ENCODE measurements at places on chromosomes 7 and 10.

DNA sequence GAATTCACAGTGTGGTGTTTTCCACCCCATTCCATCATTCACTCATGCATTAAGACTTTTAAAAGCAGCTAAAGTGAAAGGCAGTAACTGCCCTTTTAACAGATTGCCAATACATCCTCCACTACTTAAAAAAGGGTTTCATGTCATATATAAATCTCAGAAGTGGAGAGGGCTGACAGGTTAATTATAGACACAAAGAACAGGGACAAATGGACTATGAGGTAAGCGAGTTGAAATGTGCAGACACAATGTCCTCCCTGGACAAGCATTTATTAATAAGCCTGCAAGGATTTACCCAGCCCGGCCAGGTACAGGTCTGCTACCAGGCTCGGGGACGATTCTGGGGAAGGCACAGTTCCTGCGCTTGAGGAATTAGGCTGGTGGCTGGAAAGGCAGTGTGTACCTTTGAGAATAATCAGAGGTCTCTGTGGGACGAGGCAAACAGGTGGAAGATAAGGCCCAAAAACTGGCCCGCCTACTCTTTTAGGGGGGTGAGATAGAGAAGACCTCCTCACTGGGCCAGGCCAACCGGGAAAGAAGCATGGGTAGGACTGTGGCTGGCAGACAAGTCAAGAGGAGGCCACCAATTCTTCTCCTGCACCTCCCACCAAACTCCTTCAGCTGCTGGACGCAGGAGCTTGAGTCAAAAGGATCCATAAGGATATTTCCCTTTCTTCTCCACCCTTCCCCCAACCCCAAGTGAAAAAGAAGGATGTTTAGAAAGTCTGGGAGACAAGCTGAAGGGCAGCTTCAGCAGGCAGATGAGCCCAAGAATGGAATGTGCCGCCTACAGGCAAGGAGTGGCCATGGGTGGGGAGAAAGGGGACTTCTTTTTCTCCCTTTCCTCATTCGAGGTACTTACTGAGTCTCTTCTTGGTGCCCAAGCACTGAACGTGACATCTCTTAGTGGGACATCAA, 1.5 kb downstream of the PDLIM1 start:
- no peak for DNase-seq

- no peak for DNase-seq
These were observed 15.4 kb downstream of the AKR1B1 start for GRCh38 chr7:134443396-134444070.

DNA sequence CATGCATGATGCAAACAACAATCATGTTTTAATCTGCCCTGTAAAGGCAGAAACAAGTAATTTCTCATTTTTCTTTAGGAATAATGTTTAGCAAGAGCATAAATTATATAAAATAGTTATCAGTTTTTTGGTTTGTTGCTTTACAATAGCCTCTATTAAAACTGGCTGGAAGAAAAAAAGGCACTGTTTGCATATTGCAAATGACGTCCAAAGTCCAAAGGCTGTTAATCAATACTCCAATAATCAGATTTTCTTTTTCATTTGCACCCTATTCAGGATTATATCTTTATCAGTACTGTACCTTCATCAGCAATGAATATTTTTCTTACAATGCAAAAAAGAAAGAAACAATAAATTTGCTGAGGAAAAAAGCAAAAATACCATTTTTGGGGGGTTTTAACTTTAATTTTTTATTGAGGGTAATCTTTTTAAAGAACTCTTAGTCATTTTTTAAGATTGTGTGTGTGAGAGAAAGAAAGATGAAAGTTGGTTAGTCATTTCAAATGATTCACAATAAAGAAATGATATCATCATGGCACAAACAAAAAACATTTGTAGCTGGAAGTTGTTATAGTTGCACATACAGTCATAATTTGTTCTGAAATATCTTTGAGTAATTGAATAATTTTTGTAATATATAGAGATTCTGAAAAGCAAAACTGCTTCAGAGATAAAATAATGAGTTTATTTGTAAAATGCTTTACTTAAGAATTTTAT, 44.4 kb upstream of the AKR1C2 start:
- DNase-seq = no peak

DNA sequence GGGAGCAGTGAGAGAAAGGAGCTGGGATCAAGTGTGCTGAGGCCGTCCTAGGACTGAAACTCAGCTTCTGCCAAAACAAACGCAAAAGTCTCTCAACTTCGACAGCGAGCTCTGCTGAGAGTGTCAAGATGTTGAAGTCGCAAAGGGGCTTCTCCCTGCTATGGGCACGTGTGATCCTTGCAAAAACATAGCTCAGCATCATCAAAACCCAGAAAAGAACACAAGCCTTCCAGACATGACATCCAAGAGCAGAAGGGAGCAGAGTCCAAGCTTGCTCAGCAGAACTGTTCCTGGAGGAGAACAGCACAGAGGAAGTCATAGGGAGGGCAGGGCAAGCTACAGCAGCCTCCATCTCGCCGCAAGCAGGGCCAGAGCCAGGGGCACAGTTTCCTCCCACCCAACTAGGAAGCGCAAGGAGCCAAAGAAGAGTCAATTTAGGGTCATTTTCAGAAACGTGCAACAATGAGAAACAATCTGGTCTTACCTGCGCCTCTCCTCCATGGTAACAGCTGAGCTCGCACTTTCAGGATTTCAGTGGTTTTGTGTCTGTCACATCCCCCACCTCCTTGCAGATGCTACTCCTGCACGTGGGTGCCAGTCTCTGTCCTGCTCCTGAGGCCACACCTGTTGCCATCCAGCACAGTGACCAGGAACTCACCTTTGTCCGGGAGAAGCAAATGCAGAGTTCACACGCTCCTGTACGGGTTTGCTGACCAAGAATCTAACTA, 113.9 kb downstream of the DIP2C start:
- DNase-seq = no peak

GRCh38 chr10:122678266-122678665, 21.4 kb downstream of the C10orf120 start:
- no peak for DNase-seq

GRCh38 chr10:44766631-44767030, 144.5 kb upstream of the TMEM72 start:
- DNase-seq = no peak

GRCh38 chr10:64098994-64099393, 577.8 kb downstream of the REEP3 start:
- DNase-seq = no peak

- DNase-seq = no peak
These were observed 216.8 kb upstream of the AKR1E2 start for GRCh38 chr10:4609251-4609650.

GRCh38 chr7:78039790-78040776, 241.5 kb downstream of the PHTF2 start:
- no peak for DNase-seq

DNA sequence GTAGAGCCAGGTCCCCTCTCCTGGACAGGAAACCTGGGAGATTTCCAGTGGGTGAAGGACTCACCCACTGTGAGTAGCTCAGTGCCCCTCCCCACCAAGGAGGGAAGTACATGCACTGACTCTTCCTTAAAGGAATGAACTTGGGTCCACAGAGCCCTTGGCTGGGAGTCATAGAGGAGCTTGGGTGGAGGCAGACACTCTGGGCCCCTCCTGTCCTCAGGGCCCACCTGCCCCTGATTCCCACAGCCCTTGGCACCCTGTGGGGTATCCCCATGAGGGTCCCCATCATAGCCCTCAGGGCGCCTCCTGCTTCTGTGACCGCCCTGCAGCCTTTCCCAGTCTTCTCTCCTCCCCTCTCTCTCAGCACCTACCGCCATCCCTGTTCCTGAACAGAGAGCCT, 3.7 kb downstream of the EN2 start:
- DNase-seq = no peak

GRCh38 chr10:85927952-85928665, 438.5 kb downstream of the GRID1 start:
- no peak for DNase-seq

- no peak for DNase-seq
These were observed 125.8 kb upstream of the GAD2 start for GRCh38 chr10:26090762-26091161.

DNA sequence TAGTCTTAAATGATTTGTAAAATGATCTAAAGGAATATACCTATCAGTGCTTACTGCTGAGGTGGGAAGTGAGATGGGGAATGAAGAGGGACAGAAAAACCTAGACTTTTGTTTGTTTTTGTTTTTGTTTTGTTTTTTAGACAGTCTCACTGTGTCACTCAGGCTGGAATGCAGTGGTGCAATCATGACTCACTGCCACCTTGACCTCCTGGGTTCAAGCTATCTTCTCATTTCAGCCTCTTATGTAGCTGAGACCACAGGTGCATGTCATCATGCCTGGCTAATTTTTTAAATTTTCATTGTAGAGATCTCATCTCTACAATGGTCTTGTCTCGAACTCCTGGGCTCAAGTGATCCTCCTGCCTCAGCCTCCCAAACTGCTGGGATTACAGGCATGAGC, 116.4 kb upstream of the SEM1 start:
- DNase-seq = no peak

GRCh38 chr10:20065814-20066213, 249.6 kb downstream of the PLXDC2 start:
- DNase-seq = no peak

- no peak for DNase-seq
These were observed 83.4 kb downstream of the ZNF365 start for GRCh38 chr10:62457598-62457997.

- DNase-seq = peak; percentile 39
These were observed 62.6 kb downstream of the DOCK4 start for GRCh38 chr7:112143582-112143981.

DNA sequence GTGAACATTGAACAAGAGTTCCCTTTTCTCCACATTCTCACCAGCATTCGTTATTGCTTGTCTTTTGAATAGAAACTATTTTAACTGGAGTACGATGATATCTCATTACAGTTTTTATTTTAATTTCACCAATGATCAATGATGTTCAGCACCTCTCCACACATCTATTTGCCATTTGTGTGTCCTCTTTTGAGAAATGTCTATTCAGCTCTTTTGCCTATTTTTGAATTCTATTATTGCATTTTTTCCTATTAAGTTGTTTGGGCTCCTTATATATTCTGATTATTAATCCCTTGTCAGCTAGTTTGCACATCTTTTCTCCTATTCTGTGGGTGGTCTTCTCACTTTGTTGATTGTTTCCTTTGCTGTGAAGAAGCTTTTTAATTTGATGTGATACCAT, 241.1 kb upstream of the CTBP2 start:
- no peak for DNase-seq

DNA sequence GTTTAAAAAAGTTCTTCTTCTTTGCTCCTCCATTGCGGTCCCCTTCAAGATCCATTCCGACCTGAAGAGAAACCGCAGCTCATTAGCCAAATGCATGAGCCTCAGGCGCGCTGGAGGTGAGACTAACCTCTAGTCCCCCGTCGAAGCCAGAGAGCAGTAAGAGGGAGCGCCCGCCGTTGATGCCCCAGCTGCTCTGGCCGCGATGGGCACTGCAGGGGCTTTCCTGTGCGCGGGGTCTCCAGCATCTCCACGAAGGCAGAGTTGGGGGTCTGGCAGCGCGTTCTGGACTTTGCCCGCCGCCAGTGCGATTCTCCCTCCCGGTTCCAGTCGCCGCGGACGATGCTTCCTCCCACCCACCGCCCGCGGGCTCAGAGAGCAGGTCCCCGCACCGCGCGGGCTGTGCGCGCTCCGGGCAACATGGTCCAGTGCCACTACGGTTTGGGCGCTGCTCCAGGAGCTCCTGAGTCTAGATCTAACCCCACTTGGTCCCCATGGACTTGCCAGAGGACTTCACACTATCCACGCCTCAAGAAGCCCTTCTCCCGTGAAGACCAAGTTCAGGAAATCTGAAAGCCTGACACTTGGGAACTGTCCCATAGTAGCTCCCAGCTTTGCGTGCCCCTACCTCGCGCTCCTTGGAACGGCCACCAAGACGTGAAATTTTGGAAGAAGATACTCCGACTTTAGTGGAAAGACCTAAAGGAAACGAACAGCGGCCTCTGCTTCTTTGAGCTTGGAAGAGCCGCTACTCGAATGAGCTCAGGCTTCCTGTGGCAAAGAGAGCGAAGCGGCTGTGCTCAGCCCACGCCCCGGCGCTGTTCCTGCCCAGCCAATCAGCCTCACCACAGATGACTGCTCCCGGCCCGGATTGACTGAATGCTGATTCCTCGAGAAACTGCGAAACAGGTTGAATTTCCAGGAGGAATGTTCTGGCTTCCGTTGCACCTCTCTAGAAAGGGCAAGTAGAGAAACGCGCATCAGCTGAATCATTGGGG, at the start of gene ABCB1:
Gene ABCB1, minus strand, starts transcription at position 755 of the 995 bp plus-strand sequence. Its CDS starts 700 bp downstream, at position 55.
- DNase-seq = peak; percentile 67

DNA sequence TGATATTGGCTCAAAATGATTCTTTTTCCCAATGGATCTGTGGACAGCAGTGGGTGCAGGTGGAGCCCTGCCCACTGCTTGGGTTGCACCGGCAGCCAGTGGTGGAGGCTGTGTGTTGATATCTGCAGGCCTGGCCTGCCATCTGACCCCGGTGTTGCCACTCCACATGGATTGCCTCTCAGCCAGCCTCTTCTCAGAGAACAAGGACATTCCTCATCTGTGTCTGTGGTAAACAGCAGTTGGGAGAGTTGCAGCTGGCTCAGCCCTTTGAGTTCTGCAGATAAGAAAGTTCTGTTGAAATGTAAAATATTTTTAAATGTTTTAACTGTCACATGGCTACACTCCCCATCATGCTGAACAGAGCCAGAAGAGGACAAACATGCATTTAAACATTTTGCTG, 374.9 kb upstream of the CELF2 start:
- no peak for DNase-seq

DNA sequence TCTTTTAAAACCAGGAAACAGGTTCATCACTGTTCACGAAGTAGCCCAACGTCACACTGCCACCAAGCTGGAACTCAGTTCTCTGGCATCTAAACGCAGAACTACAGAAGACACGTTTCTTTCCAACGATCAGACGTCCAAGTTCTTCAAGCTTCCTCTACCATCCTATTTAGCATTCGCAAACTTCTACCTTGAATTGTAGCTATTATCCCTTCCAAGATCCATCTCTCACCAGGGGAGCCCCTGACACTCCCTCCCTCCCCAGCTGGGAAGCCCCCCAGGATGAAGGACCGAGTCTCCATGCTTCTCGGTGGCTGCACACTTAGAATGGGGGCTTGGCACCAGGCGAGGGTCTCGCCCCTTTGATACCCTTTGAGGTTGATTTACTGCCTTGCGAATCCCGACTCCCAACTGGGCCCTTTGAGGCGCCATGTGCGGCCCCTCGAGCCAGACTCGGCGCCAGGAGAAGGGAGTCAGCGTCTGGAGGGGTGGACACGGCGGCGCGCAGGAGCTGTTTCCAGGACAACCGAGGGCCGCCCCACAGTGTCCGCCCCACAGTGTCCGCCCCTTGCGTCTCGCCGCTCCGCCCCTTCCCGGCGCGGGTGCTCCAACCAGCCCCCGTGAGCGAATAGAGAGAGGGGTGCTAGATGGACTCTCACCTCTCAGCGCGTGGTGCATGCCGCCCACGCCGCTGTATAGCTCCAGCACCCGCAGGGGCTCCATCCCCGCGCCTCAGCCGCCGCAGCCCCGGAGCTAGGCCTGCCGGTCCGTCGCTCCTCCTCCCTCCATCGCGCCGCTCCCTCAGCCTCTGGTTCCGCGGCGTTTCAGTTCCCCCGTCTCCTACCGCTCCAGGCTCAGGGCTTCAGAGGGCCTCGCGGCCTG, at the start of gene TRDMT1:
Gene TRDMT1, minus strand, starts transcription at position 761 of the 882 bp plus-strand sequence. Its CDS starts 38 bp downstream, at position 723.
- peak; percentile 89 for DNase-seq

DNA sequence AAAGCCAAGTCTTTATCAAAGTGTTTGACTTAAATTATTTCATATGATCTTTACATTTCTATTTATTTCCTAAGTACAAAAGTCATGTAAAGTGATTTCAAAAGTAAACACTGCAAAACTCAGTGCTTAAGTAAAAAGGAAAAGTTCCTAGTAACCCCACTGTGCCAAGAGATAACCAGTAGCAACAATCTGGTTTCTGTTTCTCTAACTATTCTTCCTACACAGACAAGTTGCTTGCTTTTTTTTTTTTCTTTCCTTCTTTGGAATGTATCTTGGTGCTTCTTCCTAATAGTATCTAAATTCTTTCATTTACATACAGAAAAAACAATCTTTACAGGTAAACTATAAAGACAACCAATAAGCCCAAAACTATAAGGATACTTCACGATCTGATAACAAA, 3.1 kb downstream of the JCAD start:
- DNase-seq = no peak

All from amniotic stem cell (primary cell).